ENCODE measurements at places on chromosomes 3 and 15.

- no peak for DNase-seq
Observed at GRCh38 chr3:183779896-183780465, 45.4 kb downstream of the MAP6D1 start.

DNA sequence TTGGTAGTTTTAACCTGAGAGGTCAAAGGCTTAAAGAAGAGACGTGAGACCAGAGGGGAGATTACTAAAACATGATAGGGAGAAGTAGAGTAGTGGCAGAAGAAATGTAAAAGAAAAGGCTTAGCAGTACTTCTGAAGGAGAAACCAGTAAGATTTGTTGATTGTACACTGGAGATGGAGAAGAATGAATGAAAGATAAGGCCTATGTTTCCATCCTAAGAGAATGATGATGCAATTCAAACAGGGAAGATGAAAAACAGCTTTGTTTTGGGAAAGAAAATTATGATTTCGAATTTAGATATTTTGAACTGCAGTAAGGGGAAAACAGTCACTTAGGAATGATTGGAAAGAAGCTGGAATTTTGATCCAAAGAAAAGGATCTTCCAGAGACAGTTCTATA lies 97.4 kb upstream of the PLXND1 start:
- DNase-seq: no peak

DNA sequence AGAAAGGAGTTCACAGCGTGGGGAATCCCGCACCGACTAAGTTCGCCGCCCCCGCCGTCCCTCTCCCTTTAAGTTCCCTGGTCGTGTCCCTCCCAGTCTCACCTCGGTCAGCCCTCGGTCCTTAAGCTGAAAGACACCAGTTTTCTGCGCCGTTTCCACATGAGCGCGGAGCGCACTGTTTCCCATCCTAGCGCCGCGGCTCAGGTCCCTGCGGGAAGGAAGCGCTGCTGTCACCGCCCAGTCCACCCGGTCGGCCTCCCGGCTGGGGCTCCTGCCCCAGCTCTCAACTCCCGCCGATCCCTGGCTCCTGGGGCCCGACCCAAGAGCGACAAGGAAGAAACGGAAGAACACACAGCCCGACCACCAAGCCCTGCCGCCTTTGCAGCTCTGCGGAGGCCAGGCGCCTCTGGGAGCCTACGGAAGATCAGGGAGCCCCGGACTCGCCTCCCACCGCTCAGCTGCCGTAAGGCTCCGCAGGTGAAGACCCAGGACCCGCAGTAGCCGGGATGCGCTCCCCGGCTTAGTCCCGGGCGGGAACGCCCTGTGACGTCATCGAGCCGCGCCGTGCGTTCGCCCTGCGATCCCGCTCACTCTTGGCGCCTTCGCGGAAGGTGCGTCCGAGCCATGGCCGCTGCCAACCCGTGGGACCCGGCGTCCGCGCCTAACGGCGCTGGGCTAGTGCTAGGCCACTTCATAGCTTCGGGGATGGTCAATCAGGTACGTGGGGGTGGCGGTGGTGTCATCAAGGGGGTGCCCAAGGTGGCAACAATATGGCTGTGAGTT lies at the start of the genes HAUS2 and LRRC57:
TSS of gene HAUS2 (plus strand) at position 590 of the 783 bp plus-strand sequence. CDS start at position 625, 35 bp downstream.
TSS of gene LRRC57 (minus strand) at position 545 of the 783 bp plus-strand sequence. CDS start at position 186, 359 bp downstream.
- peak; percentile 56 for DNase-seq

DNA sequence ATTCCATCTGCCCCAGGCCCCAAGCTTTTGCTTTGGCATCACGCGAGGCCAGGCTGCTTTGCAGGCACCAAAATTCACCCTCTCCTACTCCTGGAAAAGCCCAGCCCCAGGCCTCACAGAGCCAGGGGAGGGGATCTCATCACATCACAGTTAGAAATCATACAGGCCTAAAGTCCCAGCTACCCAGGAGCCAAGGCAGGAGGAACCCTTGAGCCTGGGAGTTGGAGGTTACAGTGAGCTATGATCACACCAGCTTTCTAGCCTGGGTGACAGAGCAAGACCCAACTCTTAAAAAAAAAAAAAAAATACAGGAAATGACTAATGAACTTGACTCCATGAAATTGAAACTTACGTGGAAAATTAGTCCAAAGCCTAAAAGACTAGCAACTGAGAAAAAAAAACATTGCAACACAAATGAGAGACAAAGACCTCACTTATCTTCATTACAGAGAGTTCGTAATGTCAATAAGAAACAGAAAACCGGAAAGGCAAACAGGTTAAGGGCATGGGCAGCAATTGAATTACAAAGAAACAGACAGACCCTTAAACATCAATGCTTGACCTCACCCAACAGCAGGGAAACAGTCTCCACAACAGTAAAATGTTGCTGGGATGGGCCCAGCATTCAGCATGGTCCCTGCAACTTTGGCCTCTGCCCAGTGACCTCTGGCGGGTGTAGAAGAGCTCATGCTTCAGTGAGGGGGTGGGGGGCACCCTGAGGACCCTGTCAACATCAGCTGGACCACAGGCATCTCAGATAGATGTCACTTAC lies 151.5 kb downstream of the LRRK1 start:
- DNase-seq: peak; percentile 63

- no peak for DNase-seq
Observed at GRCh38 chr15:100335335-100335999, 6.3 kb downstream of the ADAMTS17 start.

GRCh38 chr15:63369781-63370180 lies 11.9 kb downstream of the CA12 start:
- no peak for DNase-seq

DNA sequence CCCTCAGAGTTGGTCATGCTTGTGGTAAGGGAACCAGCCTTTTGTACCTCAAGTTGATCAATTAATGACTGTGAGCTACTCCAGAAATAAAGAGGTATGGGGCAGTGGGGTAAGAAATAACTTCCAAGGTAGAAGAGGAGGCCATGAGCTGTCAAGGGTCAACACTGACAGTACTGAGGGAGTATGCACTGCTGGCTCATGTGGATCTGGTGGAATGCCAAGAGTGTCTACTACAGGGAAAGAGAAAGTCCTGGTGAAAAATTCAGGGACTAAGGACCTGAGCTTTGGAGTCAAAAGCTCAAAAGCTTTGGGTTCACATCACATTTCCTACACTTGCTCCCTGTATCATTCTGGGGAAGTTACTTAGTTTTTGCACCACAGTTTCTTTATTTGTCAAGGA lies 154.9 kb downstream of the SEMA6D start:
- DNase-seq: no peak

GRCh38 chr15:63553388-63553791 lies 43.8 kb upstream of the FBXL22 start:
- DNase-seq: peak; percentile 93

DNA sequence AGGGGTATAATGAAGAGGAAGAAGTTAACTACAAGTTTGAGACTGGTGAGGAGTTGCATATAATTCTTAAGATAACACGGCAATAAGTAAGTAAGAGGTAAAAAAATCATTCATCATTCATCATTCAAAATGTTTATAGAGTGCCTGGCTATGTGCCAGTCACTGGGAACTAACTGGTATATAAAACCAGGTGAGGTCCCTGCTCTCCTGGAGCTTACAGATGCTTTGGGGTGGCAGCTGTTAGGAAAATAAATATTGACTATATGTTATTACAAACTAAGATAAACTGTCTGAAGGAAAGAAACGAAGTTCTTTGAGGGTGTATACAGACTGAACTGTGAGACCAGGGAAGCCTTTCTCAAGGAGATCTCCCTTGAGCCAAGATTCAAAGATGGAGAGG lies 2.9 kb downstream of the CASR start:
- DNase-seq: no peak

- DNase-seq: no peak
Observed at GRCh38 chr3:15271785-15272381, 60.5 kb downstream of the SH3BP5 start.

GRCh38 chr3:52234516-52235447 lies 4.2 kb downstream of the TWF2 start:
- no peak for DNase-seq

- DNase-seq: no peak
Observed at GRCh38 chr3:4712109-4712508, 219.0 kb downstream of the ITPR1 start.

DNA sequence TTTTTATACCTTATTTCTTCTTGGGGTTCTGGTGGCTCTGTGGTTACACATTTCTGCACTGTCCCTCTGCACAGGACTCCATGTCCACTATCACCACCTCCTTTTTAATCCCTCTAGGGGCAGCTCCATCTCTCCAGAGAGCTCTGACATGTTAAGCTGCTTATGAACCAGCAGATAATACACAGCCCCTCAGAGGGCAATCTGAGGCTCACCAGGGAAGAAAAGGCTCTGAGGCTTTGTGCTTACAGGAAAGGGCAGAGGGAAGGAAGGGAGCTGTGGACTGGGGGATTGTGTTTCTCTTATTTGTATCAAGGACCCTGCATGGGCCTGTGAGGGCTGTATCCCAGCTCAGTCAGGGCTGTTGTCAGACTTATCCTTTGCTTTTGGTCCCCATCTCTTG lies 164.5 kb downstream of the EPHB1 start:
- no peak for DNase-seq

- DNase-seq: peak; percentile 44
Observed at GRCh38 chr3:115814778-115815380, 191.6 kb downstream of the GAP43 start.

DNA sequence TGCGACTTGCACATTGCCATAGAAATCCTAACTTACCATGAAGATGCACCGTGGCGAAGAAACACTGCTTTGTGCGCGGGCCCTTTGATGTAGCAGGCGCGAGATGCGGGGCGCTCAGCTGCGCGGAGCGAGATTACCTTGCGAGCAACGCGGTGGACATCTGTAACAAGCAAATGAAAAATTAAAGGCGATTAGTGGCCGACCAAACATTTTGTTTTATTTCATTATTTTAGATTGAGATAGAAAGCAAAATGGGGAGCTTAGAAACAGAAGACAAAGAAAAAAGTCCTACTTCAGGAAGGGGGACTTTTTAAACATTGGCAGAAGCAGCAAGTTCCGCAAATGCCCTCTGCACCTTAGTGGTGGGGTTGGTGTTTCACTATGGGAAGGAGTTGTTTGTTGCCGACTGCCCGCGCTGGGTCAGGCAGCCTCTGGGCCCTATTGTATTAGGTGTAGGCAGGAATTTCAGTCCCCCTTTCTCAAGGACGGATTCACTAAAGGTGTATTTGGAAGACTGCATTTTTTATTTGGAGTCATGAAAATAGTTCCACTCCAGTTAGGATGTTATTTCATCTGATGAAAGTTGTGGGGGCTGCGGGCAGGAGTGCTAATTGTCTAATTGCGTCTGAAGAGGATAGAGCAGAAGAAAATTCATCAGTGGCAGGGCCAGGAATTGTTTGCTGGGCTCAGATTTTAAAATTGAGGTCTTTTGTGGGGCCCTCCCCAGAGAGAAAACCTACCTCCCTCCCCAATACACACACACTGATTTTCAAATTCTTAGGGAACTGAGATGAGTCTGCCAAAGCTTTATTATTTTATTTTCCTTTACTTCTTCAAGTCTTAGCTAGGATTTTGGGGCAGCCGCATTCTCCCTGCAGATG lies 17.4 kb downstream of the ZIC4 start:
- DNase-seq: no peak

DNA sequence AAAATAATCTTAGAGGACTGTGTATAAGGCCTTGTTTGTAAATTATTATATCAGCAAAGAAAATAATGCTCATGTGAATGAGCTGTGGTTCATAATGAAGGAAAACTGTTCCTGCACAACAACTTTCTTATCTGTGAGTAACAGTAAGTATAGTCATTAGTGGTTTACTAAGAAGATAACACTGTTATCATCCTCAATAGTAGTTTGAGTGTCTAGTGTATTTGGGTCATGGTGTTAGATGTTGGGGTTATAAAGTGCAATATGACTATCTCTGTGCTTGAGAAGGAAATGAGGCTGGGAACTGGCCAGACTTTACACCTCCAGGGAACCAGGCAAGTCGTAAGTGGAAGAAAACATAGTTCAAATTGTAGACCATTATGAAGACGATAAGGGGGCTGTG lies 15.6 kb downstream of the VPS8 start:
- DNase-seq: no peak

DNA sequence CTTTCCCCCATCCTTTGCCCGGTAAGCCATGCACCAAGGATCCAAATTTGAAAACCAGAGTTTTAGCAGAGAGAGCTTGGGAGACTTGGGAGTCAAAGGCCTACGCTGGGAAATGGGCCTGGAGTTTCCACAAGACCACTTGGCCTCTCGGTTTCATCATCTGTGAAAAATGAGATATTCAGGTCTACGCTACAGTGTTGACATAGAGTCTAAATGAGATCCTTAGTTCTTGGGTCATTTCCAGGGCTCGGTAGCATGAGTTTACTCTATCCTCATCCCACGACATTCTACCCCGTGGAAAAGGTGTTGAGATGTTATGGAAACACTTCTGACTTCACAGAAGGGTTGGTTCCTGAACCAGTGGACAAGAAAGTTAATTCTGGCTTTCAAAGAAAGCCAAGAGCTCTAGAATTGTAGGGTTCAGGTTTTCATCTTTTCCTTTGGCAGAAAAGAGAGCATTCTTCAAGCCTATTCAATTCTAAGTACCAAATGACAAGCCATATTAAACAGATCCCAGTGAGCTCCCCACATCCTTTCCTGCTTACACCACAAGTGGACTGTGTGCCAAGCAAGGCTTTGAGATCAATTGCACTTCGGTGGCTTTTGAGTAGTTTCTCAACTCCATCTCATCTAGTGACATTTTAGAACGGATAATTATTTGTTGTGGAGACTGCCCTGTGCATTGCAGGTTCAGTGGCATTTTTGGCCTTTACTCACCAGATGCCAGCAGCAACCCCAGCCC lies 219.7 kb downstream of the SLCO3A1 start:
- DNase-seq: no peak

DNA sequence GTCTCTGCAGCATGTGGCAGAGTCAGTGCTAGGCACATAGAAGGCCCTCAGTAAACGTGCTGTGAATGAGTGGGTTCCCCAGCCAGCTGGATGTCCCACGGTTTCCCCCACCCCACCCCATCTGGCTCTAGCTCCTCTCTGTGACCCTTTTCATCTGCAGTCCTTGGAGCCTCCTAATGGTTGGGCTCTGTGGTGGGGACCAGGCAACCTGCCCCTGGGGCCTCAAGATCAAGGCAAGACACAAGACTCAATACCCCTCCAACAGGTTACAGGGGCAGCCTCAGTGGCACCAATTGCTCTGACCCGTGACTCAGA lies 17.1 kb upstream of the CYP11A1 start:
- no peak for DNase-seq

DNA sequence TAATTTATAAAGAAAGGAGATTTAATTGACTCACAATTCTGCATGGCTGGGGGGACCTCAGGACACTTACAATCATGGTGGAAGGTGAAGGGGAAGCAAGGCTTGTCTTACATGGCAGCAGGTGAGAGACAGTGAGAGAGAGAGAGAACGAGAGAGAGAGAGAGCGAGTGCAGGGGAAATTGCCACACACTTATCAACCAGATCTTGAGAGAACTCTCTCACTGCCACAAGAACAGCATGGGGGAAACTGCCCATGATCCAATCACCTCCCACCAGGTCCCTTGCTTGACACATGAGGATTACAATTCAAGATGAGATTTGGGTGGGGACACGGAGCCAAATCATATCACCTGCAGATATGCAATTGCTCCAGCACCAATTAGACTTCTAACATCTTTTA lies 7.1 kb upstream of the RPL39L start:
- no peak for DNase-seq

- DNase-seq: no peak
Observed at GRCh38 chr3:184059424-184059823, 6.6 kb downstream of the HTR3C start.

- DNase-seq: no peak
Observed at GRCh38 chr3:30862004-30862403, 32.5 kb downstream of the GADL1 start.

- DNase-seq: no peak
Observed at GRCh38 chr3:41573591-41573990, 374.3 kb downstream of the CTNNB1 start.

- DNase-seq: no peak
Observed at GRCh38 chr15:60803059-60803458, 324.1 kb upstream of the ICE2 start.

- DNase-seq: no peak
Observed at GRCh38 chr3:113174801-113175485, 36.4 kb upstream of the BOC start.

Data from RCC 7860 (cell line).